ENCODE measurements at places on chromosomes 2 and 18.

GRCh38 chr2:183029219-183029618 lies 9.0 kb downstream of the NCKAP1 start:
- no peak for DNase-seq

DNA sequence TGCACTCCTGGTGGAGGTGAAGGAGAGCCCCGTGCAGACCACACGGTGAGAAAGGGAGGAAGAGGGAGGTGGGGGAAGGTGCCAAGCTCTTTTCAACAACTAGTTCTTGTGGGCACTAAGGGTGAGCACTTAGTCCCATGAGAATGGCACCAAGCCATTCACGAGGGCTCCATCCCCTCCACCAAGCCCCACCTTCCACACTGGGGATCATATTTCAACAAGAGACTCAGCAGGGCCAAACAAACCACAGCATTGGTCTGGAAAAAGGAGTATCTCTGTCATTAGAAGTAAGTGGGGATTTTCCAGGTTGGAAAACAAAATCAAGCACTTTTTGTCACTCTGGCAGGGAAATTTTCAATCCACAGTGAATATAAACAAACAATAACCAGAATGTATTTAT lies 38.4 kb downstream of the ZAP70 start:
- DNase-seq: no peak

GRCh38 chr18:6626457-6626856 lies 103.1 kb upstream of the ARHGAP28 start:
- DNase-seq: no peak

DNA sequence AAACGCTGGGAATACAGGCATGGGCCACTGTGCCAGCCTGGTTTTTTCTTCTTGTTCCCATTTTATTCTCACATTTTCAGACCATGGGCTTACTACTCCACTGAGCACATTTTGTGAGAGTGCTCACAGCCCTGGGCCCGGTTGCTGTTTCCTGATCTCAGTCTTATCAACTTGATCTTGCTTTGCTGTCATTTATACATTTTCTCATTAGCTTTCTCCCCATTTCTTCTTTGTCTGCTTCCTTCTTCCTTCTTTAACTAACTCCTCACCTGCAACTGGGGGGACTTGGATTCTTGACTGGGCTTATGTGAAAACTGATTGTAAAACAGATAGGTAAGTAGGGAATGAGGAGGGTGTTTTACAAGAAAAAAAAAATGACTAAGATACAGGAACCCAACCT lies 117.3 kb downstream of the PLB1 start:
- DNase-seq: no peak

DNA sequence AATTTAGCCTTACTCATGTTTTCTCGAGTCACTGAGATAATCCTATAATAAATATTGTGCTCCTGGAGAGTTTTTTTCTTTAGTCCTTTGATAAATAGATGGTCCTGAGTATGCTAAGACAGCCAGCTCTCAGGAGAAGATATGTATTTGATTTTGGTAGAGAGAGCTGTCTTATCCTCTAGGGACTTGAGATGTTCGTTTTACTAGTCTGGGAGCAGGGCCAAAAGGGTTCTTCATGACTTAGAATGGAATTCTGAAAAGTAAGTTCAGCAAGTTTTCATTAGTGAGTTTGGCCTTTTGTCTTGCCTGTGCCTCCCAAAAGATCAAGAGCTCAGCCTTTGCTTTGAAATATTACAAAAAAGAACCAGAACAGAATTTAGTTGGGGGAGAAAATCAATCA lies 246.7 kb downstream of the BABAM2 start:
- no peak for DNase-seq

- DNase-seq: no peak
Measured at GRCh38 chr2:233108611-233109490, 48.7 kb downstream of the INPP5D start.

- DNase-seq: no peak
Measured at GRCh38 chr2:175326801-175327200, 145.3 kb upstream of the ATP5MC3 start.

DNA sequence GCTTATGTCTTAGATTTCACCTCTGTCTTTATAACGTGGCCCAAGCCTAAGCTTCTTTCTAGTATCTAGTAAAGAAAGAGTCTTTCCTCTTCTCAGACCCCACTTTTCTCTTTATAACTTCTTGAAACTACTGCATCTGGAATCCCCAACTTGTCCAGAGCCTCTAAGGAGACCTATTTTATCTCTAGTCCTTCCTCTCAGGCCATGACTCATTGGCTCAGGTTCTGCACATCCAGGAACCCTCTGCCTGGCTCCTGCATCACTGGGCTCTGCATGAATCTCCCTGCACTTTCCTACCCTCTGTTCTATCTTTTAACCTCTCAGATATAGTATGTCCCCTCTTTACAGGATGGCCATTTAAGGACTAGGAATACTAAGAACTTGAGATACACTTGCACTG lies 124.7 kb downstream of the DNAH6 start:
- DNase-seq: no peak

GRCh38 chr2:37586663-37587317 lies 84.7 kb downstream of the CDC42EP3 start:
- DNase-seq: no peak

GRCh38 chr2:77567723-77568122 lies 45.5 kb upstream of the LRRTM4 start:
- no peak for DNase-seq

DNA sequence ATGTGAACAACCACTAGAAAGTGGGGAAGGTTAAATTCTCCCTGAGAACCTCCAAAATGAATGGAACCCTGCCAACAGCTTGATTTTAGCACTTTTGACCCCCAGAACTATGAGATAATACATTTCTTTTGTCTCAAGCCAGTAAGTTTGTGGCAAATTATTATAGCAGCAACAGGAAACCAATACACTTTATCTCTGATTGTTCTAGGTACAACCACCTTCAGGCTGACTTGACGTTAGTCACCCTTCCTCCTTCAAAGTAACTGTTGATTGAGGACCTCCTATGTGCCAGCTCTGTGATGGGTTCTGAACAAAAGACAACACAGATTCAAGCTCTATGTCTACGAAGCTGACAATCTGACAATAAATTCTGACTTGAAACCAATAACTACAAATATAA lies 318.9 kb downstream of the NCKAP5 start:
- DNase-seq: no peak

GRCh38 chr2:219452361-219453317 lies 18.0 kb downstream of the SPEG start:
- no peak for DNase-seq

DNA sequence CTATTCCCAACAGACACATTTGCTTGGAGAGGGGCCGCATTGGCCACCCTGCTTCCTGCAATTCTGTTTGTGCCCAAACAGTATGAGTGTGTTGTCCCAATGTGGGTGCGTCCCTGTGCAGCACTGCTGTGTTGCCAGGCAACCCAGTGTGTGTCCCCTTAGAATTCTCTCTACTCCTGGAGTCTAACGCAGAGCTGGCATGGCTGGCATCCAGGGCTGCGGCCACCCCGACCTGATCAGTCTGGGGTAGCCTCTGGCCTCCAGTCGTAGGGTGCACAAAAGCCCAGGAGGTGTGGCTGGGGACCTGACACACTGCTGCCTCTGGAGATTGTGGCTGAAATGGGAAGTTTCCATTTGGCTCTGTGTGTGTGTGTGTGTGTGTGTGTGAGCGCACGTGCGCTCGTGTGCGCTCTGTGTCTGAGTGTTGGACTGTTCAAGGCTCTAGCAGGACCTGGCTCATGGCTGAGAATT lies 48.0 kb downstream of the TEX44 start:
- peak; percentile 52 for DNase-seq

- peak; percentile 12 for DNase-seq
Measured at GRCh38 chr2:26809876-26810577, 24.2 kb downstream of the CENPA start.

DNA sequence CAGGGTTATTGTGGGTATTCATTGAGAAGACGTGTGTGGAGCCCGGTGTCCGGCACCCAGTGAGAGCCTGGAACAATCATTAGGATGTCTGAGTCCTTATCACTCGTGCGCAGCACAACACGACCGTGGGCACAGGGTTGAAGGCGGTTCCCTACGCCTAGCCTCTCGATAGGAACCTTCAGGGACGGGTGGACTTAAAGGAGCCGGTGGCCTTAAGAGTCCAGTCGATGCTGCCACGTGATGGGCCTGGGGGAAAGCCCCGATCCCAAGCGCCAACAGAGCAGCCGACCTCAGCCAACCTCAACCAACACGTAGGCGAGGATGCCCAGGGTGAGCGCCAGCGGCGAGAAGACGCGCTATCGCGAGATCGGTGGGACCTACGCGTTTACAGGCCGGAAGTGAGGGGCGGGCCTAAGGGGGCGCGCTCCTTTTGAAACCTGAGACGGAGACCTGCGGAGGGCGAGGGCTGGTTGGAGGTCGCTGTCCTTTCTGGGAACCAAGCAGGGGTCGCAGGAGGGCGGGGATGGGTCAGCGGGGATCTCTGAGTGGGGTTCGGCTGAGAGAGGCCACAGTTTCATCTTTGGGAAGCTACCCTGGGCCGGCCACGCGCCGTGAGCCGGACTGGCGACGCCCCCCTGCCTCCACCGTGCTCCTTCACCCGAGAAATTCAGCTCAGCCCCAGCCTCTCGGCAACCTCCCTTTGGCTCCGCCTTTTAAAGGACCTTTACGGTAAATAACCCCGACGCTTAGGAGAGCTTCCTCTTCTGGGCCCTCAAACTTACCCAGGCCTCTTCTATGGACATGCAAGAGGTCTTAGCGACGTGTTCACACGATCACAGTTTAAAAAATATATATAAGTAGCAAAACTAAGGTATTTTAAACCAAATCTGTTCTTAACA lies 28.3 kb downstream of the WNT10A start:
- peak; percentile 77 for DNase-seq

GRCh38 chr18:22701795-22702194 lies 231.3 kb upstream of the RBBP8 start:
- no peak for DNase-seq

DNA sequence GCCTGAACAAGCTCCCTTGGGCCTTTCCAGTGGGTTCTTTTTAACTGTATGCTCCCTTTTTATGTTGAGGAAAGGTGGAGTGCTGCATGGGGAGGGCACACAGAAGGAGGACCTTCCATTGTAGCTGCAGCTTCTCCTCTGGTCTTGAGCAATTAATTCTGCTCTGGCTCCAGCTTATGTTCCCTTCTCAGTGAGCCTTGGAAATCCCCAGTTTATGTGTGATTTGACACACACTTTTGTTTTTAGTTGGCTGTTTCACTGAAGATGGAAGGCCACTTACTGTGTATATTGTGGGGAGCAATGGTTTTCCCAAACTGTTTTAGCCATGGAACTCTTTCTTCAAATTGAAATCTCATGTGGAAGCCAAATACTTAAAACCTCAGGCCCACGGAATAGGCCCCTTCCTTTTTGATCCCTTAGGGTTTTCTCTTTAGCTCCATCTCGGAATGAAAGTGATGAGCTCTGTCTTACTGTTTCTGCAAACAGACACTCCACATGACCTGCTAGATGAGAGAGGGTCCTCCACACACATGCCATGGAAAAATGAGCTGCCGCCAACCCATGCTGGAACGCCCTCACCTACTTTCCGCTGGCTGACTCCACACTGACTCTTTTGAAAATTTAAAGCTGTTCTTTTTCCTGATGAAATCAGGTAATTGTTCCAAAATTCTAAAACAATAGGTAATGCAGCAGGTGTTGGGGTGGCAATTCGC lies 280.9 kb upstream of the SIX2 start:
- DNase-seq: no peak

- DNase-seq: no peak
Measured at GRCh38 chr2:189900726-189901125, 116.5 kb downstream of the PMS1 start.

GRCh38 chr2:235333076-235333475 lies 160.8 kb upstream of the AGAP1 start:
- DNase-seq: no peak

DNA sequence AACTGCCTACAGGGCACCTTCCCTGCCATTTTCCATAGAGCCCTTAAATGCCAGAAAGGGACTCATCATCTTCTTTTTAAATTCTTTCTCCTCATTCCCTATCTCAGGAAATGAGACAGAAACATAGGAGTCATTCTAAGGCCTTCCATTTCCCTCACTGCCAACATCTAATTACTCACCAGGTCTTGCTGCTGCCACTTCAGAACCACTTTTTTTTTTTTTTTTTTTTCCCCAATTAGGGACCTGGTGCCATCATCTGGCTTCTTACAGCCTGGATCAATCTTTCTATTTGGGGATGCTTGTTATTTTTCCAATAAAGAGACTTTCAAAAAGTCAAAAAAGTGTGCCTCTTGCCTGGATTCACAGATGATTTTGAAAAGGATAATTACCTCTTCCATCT lies 373.4 kb downstream of the LPIN1 start:
- DNase-seq: no peak

- DNase-seq: no peak
Measured at GRCh38 chr2:106147159-106147558, 46.9 kb downstream of the UXS1 start.

- DNase-seq: no peak
Measured at GRCh38 chr18:45026162-45026561, 345.5 kb downstream of the SETBP1 start.

- DNase-seq: no peak
Measured at GRCh38 chr18:31511098-31511497, 13.1 kb downstream of the DSG2 start.

DNA sequence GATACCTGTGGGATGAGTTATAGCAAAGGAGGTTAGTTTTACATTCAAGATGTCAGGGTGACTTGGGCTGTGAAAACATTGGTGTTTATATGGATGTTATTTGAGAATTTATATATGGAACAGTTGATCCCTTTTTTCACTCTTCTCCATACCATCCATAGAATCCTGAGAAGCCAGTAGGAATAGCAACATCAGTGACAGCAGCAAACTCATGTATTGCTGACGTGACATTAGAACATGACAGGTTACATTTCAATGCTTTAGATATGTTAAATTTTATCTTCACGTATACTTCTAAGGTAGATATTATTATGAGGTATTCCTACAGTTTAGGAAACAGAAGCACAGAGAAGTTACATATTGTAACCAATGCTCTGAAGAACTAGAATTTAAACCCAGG lies 745.2 kb upstream of the GCFC2 start:
- no peak for DNase-seq

- no peak for DNase-seq
Measured at GRCh38 chr2:42673989-42674579, 89.9 kb downstream of the OXER1 start.

DNA sequence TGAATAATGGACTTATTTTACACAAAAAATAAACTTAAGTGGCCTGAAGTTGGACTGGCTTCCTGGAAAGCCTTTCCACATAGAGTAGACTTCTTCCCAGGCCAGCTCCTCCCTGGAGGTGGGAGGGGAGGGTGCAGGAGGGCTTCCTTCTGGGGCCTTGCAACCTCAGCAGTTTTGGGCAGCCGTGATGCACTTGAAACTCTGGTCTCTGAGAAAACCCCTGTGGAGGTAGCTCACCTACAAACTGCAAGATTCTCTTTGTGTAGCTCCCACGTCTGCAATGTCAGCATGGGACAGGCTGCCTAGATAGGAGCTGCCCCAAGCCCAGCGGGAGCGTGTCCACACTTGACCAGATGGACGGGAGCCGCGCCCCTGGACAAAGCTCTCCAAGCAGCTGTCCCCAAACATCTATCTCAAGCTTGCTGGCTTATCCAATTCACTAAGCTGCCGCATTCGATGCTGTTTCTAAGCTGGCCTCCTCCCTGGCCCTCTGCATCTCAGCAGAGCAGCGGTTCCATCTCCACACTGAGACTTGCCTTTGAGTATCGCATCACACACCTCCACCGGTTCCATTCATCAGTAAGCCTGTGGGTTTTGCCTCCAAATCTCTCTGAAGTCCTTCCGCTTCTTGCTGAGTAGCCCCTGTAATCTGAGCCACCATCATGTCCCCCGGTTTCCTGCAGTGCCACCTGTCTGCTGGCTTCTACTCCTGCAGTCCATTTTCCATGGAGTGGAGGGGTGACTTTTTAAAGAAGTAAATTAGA lies 1.6 kb upstream of the LPIN1 start:
- DNase-seq: peak; percentile 56

GRCh38 chr2:24011250-24012104 lies 1.6 kb downstream of the MFSD2B start:
- DNase-seq: no peak

GRCh38 chr2:97723156-97724072 lies 10.0 kb downstream of the ZAP70 start:
- no peak for DNase-seq

Data from CD14-positive monocyte (primary cell).